GOT3 (cell line): ENCODE measurements at places on chromosomes 3 and 15.

- peak; percentile 10 for DNase-seq
These were observed 20.5 kb downstream of the WDR73 start for GRCh38 chr15:84633311-84634227.

- no peak for DNase-seq
These were observed 25.7 kb downstream of the IQSEC1 start for GRCh38 chr3:13047296-13048165.

DNA sequence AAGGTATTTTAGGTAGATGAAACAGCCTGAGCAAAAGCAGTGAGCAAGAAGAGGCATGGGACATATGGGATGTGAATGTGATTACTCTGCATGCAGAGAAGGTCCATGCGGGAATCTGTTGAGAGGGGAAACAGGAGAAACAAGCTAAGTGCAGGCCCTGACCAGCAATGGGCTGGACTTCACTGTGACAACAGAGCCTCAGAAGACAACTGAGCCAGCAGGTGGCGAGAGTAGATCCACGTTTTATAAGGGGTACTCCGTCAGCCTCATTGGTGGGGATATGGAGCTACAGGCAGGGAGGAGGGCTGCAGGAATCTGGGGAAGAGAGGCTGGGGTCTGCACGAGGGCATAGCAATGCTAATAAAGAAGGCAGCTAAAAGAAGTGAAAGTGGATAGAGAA, 405.9 kb upstream of the LMCD1 start:
- DNase-seq: no peak

- no peak for DNase-seq
These were observed 127.4 kb upstream of the ABHD17C start for GRCh38 chr15:80567721-80568157.

GRCh38 chr3:179181021-179181472, 32.9 kb downstream of the PIK3CA start:
- no peak for DNase-seq

DNA sequence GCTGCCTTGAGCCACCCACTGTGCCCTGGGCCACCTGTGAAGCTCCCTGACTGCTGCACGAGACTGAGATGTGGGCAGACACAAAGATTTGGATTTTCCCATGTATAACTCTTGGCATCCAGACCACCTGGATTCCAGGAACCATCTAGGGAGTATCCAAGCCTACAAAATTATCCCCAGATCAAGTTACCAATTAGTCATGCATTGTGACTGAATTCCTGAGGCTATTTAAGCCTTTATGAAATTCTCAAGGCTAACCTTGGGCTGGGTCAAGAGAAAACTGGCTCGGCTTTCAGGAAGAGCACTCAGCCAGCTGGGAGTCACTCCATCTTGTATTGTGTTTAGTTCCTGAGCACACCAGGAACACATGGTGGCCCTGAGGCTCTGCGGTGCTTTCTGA, 13.3 kb upstream of the ATP13A5 start:
- DNase-seq: no peak

GRCh38 chr3:106825962-106826605, 551.2 kb upstream of the CCDC54 start:
- DNase-seq: no peak

- DNase-seq: no peak
These were observed 226.7 kb upstream of the C2CD4B start for GRCh38 chr15:62391641-62392262.

GRCh38 chr15:67381416-67382045, 126.9 kb downstream of the IQCH start:
- DNase-seq: no peak

DNA sequence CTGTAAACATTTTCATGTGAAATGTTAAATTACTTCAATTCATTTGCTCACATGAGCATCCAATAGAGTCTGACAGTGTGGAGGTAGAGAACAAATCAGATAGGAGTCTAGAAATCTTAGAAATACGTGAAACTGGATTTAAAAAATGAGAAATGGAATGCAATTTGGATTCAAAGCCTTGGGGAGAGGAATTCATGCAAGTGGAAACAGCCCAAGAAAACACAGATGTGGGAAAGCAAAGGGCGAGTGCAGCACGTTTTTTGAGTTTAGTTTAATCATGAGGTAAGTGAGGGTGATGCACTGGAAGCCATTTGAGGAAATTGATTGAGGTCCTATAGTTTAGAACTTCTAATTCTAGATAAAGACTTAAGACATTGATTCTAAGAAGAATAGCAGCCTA, 434.7 kb downstream of the C3orf38 start:
- DNase-seq: no peak

- no peak for DNase-seq
These were observed 236.0 kb downstream of the CACNA2D3 start for GRCh38 chr3:54358316-54358715.

GRCh38 chr3:3615533-3615932, 183.7 kb upstream of the LRRN1 start:
- DNase-seq: no peak

DNA sequence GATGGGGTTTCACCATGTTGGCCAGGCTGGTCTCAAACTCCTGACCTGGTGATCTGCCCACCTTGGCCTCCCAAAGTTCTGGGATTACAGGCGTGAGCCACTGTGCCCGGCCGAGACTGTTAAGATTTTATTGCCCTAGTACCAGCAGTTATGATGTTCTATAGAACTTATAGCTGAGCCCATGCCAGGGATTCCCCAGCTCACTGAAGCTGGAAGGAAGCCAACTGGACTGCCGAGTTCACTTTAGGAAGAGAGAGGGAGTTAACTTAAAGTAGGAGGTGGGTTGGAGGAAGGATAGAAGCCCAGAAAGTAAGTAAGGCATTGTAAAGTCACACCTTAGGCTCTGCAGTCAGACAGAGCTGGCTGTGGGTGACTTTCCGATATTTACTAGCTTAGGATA, 101.1 kb upstream of the BOC start:
- no peak for DNase-seq

GRCh38 chr15:56737791-56738190, 4.5 kb upstream of the ZNF280D start:
- DNase-seq: no peak

DNA sequence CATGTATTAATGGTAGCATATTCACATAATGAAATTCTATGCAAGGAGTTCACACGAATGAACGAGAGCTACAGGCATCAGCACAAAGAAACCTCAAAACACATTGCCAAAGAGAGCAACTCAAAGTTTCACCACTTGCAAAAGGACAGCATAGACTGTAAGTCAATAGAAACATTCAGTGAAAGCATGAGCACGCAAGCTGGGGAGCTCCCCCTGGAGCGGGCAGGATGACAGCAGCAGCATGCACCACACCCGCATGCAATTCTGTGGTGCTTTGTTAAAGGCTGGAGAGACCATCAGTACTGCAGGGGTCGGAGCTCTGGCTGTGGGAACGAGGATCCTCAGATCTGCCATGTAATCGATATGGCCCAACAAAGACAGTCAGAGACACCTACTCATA, 18.7 kb downstream of the OCA2 start:
- DNase-seq: no peak

DNA sequence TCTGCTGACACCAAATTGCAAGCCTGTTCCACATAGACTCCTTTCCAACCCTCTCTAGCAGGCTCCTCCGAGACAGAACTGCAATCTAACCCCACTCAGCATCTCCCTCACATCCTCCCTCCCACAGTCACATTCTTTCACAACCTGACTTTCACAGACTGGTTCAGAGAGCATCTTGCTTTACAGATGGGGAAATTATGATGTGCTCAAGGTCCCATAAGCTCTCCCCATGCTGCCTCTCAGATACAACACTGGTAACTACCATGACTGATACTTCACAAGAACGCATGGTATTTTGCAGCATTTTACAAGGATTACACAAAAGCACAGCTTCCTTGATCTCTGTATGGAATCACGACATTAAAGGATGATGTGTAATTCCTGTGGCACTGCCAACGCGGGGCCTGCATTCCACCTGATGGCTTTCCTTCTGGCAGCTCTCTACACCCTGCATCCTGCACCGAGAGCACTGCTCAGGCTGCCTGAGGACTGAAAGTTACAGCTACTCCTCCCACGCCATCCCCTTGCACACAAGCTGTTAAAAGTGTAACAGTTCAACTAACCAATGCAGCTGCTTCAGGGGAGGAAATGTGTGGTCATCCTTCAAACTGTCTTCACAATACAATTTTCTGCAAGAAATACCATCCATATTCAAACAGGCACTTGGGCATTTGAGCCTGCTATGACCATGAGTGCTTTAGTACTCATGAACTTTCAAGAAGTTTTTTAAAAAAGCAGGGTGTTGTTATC, 27.6 kb downstream of the TBC1D2B start:
- no peak for DNase-seq

GRCh38 chr3:23836536-23837230, 30.9 kb downstream of the UBE2E1 start:
- DNase-seq: no peak

DNA sequence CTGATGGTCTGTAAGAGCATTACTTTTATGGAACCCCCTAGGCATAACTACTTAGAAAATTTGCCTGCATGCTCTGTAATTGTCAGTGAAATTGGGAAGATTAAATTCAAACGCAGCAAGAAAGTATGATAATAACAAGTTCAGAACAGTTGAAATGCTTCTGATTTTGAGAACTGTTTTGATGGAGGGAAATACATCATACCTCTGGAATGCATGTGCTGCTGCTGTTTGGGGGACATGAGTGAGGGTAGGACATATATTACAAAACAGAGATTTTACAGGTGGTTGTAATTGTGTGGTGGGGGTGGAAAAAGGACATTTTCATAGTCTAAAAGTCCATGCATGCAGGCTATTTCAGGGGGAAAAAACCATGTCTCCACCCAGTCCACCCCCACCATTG, 135.0 kb upstream of the DPH6 start:
- no peak for DNase-seq

DNA sequence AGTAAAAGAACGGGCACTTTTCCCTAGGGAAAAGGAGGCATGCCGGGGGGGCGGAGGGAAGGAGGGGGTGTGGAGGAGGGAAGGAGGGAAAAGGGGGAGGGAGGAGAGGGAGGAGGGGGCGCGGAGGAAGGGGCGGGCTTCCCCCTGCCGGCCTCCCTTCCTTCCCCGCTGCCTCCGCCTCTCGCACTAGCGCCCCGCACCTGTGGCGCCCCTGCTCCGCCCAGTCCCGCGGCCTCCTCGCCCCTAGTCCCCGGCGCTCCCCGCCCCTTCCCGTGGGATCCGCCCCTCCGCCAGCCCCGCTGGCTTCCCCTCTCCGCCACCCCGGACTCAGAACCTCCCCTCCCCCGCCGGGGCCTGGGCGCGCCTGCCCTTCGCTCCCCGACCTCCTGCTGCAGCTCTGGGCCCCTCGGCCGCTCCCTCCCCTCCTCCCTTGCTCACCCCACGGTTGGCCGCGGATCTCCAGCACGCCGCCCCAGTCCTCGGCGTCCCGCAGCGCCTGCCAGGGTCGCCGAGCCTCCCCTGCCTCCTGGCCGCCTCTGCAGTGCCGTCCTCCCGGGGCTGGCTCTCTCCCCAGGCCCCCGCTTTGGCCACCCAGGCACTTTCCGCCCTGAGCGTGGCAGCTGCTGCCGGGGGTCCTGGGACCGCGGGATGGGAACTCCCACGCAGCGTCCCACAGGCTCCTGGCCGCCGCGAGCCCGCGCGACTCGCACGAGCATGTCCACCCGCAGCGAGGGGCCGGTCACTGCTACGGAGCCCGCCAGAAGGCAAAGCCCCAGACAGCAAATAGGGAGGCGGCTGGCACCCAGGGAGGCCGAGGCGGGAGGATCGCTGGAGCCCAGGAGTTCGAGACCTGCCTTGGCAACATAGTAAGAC, 147.4 kb downstream of the TJP1 start:
- no peak for DNase-seq

DNA sequence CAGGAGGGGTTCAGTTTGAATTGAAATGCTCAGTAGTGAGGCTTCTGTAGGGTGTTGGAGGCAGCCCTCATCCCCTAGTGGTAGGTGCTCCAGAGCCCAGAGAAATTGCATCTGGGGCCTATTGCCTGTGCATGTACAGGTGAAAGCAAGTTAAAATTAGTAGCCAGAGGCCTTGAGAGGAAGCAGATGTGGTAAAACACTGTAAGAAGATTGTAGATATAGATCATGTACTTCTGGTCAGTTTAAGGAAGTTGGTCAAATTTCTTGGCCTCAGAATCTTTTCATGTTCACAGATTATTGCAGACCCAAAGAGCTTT, 34.6 kb downstream of the IGSF10 start:
- DNase-seq: no peak

DNA sequence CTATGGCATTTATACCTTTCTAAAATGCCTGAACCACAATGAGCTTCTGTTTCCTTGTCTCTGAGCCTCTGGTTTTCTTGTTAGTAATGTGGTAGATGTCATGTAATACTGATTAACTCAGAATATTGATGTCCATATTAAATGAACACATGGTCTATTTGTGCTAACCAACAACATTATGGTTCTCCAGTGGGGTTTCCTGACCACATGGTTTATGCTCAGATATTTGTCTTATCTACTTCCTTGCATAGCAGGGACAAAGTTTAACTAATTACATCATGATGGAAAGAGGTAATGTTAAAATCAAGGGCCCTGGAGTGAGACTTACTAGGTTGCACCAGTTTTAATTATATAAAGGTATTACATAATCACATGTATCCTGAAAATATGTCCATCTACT, 62.6 kb upstream of the SCN10A start:
- DNase-seq: no peak

DNA sequence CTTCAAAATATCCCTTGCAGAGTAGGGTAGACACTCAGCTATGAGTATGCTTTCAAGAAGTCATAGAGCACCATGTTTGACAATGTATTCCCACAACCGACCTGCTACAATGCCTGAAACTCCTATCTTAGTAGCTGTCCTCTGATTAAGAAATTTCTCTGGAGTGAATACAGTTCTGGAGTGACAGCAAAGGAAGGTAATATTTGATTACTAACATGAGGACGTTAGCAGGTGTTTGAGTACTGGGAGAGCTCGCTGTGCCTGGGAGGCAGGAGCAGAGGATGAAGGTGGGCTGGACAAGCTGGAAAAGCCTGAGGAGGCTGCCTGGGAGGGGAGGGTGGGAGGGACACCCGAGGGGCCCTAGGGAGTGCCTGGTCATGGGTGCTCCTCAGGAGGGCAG, 42.9 kb downstream of the PARP15 start:
- no peak for DNase-seq

GRCh38 chr3:195153130-195153529, 117.8 kb downstream of the XXYLT1 start:
- DNase-seq: no peak

DNA sequence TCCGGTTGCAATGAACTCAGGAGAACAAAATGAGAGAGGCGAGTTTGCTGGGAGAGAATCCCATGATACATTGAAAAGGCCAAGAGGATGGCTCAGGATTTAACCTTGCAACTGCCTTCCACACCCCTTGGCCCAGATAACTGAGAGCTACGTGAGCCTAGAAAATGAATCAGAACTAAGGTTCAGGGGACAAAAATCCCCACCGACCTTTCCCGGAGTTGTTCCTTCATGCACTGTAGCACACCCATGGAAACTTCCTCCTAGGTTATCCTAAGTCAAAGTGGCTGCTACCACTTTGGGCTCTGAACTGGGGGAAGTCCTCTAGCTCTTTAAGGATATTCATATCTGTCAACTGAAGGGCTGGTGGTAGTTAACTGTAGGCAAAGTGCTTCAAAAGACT, 58.3 kb upstream of the SLC4A7 start:
- no peak for DNase-seq

GRCh38 chr3:53570709-53571108, 76.3 kb downstream of the CACNA1D start:
- DNase-seq: no peak
